ENCODE measurements at places on chromosomes 7 and 10.

- DNase-seq = no peak
Observed at GRCh38 chr7:138245682-138246081, 169.4 kb downstream of the AKR1D1 start.

DNA sequence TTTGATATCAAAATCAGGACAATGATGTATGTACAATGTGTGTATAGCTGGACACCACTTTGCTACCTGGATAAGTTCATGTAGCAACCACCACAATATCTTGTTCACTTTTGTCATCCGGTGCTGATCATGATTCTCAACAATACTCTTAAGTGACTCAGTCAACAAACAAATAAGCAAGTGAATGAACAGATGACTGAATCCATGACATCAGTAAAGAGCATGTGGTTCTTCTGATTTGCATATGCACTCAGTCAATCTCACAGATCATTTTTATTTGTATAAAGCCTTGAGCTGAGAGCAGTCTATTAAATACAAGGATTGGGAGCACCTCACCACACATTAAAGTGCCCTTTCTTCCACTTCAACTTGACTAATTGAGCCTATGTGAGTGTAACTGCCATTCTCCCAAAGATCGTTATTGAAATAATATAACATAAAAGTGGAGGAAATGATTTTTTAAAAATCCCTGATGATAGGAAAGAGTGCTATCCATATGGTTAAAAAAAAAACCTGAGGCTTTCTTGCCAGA, 69.5 kb downstream of the NPSR1 start:
- DNase-seq = no peak

DNA sequence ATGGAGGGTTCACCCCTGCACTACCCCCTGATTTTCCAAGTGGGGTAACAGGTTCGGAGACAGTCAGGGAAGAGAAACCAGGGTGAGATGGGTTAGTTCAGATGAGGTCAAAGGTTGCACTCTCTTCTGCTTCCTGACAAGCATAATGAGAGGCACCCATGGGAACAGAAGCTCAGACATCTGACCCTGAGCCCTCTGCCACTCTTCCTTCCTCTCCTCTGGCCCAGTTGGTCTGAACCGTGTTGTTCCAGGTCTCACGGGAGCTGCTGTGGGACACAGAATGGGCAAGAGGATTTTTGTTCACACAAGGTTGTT, 38.4 kb downstream of the DNAJB12 start:
- no peak for DNase-seq

- no peak for DNase-seq
Observed at GRCh38 chr10:11509036-11509435, 102.4 kb downstream of the USP6NL start.

DNA sequence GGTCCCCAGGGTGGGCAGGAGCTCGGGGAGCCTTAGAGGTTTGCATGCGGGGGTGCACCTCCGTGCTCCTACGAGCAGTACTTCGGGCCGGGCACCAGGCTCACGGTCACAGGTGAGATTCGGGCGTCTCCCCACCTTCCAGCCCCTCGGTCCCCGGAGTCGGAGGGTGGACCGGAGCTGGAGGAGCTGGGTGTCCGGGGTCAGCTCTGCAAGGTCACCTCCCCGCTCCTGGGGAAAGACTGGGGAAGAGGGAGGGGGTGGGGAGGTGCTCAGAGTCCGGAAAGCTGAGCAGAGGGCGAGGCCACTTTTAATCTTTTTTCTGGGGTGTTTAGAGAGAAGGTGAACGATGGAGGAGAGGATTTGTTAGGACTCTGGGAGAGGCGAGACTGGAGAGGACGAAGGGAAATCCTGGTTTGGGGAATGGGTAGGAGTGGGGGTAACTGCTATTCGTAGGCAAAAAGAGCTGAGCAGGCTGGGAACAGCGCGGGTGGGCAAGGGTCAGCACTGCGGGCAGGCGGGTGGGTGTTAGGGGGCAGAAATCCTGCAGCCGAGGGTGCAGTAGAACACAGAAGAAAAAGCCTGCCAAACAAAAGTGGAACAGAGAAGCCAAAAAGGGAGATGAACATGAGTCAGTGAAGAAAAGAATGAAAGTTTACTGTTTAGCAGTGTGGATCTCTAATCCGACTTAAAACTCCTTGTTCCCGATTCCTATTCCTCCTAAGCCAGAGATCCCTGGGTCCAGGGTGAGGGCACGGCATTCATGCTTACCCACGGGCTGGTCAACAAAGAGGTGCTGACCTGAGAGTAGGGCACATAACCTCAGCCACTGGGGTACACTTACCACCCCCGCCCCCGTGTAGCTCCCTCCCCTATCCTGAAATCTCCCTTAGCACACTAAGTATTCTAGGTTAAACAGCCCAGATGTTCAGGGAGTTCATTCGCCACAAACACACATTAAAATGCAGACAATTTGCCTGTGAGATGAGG, 26.9 kb downstream of the PRSS2 start:
- DNase-seq = no peak

DNA sequence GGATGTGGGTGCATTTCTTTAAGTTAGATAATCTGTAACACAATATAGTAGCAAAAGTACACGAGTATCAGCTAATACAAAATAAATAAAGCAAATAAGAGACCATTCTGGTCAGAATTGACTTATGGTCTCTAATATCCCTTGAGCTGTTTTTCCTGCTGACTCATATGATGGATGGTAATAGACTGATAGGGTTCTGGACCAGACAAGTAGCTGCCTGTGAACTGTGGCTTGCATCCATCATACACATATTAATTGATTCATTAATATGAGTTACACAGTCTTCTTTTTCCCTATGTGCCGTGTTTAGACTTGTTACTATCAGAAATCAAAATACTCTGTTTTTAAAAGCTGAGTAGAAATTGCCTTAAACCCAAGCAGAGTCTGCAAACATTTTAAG, 762.8 kb downstream of the GATA3 start:
- no peak for DNase-seq

DNA sequence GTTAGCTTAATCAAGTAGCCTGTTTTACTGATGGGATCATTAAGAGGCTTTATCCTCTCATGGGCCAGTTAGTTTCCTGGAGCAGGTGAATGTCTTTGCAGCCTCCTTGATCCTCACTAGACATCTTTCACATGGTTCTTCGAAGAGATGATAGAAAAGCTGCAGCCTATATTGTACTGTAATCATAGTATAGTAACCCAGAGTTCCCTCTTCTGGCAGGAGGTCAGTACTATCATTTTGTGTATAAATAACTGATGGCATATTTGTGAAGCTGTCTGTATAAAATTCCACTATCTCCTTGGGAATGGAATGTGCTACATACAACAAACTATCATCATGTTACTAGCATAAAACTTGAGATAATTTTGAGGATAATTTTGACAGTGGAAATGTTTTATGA, 123.8 kb upstream of the PRPS1L1 start:
- no peak for DNase-seq

DNA sequence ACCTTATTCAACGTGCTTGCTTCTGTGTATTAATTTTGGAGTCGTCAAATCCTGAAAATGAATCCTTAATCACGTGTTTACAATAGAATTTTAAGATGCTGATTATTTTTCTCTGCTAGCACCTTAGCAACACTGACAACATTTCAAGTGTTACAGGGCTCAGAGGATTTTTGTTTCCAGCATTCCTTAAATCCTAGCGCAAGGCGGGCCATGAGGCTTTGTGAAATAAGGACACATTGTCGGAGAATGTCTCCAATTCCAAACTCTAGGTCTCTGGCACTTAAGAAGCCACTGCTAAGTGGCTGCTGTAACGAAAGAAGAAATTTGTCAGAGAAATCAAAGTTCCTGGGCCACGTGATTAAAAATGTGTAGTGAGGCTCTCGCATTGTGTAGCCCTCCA, 390.9 kb upstream of the CELF2 start:
- DNase-seq = no peak

Measured in muscle of arm (tissue), 14 donors.